ENCODE measurements at places on chromosomes 2 and 18.

DNA sequence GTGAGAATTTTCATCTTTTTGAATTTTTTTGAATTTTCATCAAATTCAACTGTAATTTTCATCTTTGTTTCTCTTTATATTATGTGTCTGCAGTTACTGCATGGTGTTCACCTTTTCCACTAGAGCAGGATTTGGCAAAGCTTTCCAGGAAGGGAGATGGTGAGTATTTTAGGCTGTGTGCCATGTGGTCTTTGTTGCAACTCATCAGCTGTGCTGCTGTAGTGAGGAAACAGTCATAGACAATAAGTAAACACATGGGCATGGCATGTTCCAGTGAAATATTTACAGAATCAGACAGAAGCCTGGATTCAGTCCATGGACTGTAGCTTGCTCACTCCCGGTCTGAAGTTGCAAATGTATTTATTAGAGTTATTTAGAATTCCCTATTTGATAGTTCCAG, 120.4 kb downstream of the DCDC2C start:
- DNase-seq, result no peak

GRCh38 chr2:10900216-10901109, 11.3 kb upstream of the KCNF1 start:
- DNase-seq, result no peak

DNA sequence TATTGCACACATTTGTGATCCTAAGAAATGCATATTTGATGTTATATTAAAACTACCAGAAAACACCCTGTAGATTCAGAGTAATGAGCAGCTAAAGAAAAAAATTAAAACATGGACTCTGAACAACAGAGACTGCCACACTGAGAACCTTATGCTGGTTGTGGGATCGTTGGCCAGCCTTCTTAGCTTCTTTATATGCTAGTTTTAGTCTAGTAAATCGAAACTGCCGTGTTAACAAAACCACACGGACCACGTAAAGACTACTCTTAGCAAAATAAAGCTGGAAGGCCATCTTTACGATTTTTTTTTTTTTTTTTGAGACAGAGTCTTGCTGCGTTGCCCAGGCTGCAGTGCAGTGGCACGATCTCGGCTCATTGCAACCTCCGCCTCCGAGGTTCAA, 22.8 kb downstream of the PER2 start:
- DNase-seq, result no peak

DNA sequence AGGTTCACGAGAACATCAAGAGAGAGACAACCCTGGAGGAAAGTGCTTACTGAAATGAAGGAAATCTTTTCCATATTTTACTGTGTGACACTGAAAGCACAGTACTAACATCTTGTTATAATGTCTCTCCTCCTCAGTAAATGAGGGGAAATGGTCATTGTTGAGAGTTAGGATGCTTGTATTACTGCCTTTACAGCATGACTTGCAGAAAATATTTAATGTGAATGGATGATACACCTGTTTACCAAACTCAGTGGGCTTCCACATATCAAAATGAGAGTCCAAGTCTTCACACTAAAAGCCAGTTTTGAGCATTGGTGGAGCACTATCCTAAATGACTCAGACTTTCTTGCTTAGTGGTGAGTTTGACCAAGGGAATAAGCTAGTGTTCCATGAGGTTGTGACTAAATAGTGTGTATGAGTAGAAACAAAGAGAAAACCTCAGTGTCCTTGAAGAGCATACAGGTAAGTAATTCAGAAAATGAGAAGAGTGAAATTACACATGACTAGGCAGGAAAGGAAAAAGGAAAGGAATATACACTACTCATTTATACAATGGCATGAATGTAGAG, 930.7 kb upstream of the CELF4 start:
- no peak for DNase-seq

DNA sequence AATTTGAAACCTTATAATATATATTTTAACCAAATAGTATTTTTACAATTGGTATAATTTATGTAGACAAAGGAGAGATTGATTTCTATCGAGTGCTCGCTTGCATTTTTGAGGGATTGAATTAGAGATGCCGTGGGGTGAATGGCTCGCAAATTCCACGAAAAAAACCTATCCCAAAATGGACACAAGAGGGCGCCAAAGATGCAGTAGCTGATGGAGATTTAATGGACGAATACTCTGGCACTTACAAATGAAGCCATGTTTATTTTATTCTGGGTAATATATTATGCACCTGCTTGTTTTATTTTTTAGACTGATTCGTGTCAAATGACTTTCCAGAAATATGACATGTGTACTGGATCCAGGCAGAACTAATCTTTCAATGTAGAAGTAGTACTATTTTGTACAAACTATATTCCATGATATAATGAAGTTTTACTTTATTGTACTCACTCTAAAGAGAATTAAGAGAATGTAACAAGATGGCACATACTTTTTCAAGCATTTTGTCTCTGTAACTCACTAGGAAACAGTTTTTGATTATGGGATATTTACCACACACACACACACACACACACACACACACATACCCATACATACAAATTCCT, 505.4 kb downstream of the PLCL1 start:
- no peak for DNase-seq

- DNase-seq, result no peak
These were observed 3.8 kb downstream of the TCF4 start for GRCh38 chr18:55584201-55584600.

DNA sequence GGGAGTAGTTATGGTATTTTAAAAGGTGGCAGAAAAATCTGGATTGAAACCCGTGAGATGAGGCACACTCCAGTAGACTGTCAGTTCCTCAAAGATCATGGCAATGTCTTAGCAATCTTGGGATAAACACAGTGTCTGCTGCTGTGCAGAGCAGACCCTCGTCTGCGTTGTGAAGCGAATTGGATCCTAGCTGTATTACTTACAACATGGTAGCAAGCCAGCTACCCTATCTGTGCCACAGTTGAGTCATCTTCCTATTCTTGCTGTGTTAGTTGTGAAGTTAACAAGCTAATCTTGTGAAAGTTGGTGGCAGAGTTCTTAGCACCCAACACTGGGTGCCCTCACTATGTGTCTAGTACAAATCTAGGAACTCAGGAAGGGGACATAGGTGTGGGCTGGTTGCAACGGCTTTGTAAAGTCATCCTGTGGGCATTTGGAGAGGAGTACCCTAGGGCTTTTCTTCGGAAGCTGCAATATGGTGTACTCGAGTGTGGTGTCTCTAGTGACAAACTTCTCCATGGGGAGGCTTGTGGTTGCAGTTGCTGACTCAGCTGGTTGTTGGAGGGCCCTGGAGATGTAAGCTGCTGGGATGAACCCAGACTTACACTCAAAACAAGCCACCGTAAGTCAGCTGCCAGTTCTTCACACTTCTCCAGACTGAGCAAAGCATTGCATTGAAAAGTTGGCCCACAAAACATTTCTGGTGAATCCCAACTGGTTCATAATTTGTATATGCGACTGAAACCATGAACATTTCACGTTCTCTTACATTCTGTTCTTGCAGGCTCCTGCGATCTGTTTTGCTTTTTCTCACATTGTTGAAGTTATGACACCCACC, 61.5 kb downstream of the ADCYAP1 start:
- DNase-seq, result no peak

DNA sequence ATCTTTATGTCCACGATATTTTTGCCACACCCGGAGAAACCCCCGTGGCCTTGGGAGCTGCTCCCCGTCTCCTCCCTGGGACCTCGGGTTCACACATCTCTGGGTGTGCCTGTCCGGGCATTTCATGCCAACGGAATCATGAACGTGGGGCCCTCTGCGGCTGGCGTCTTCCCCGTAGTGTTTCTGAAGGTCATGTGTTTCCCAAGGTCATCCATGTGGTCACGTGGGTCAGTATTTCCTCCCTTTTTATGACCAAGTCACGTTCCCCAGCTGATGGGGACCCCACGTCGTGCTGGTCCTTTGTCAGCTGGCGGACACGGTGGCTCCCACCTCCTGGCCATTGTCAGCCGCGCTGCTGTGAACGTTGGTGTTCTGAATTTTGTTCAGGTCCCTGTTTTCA, 135.7 kb downstream of the NFATC1 start:
- DNase-seq, result no peak

DNA sequence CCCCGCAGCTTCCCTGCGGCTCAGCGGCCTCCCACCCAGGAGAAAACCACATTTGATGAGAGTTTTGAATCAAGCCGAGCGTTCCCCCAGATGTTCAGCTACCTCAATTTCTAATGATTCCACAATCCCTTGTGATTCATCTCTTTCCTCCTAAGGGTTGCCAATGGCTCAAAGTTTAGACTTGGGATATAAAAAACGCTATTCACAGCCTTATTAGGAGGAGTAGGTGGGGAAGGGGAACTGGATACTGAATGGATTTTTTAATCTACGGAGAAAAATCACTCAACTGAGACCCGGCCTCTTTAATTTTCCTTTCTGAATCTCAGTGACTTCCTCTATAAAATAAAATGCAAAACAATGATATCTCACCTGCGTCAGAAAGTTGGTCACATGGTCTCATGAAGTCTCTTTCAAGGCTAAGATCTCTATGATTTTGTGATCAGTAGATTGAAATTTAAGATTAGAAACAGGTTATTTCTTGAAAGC, 192.6 kb upstream of the TCF4 start:
- no peak for DNase-seq

DNA sequence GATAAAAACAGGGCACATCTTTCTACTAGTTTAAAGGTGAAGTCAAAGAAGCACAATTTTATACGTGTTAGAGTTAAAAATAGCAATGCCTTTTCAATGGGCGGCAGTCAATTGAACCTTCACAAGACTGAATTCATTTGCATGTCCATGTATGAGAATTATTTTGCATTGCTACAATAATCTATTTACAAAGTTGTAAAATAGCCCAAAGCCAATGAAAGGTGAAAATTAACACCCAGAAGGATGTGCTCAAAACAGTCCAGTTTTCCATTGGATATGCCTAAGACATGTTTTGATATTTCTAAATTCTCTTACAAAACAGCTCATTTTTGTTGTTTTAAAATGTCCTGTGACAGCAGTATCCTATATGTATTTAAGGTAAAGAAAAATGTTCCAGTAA, 425.1 kb upstream of the SYT4 start:
- no peak for DNase-seq

GRCh38 chr2:212022966-212023365, 515.6 kb downstream of the ERBB4 start:
- DNase-seq, result no peak

DNA sequence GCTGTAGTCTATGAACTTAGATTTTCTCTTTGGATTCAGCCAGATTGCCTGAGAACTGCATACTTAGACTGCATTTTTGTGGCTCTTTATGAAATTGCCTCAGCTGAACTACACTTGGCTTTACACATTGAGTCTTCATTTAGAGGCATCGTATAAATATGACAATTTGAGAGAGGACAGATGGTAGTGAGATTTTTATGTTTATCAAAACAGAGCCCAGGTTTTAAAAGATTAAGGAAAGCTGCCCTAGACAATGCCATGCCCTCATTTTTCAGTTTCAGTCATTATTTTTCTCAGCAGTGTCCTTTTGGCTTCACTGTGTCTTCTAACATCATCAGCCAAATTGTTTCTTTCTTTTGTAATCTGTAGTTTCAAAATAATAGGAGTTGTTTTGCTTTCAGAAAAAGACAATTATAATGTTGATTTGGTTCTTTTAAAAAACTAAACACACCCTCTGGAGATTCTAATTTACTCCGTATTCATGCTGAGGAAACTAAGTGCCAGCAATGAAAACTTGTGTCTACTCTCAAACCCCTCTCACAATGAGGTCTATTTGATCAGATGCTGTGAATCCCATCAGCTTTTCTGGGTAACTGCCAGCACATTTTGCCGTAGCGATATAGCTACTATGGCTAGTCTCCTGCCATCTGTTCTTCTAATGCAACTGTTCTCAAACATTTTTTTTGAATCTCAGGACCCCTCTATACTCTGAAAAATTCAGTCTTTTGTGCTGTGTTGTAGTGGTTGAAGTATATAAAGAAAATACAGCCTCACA, 46.2 kb downstream of the TWSG1 start:
- no peak for DNase-seq

- DNase-seq, result no peak
These were observed 24.6 kb upstream of the FZD7 start for GRCh38 chr2:202009019-202009481.

GRCh38 chr2:200247494-200247893, 59.0 kb upstream of the SPATS2L start:
- no peak for DNase-seq

DNA sequence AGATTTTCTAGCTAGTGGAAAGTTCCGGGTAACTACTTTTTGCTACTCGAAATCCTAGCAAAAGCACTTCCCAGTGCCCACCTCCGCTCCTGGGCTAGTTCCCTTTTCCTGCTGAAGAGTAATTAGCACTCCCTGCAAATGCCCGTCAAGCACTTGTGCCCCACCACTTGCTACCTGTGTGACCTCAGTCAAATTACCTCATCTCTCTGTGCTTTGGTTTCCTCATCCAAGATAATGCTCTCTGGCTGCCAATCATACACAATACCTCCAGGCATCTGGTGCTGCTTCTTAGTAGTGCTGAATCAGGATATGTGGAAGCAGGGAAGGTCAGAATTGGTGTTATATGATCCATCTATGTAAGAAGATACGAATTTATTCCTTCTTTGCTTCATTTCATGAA, 102.1 kb upstream of the CDCA7 start:
- no peak for DNase-seq

GRCh38 chr2:121570667-121571055, 40.0 kb downstream of the RNU4ATAC start:
- DNase-seq, result no peak

GRCh38 chr2:207254591-207255464, 89.1 kb upstream of the KLF7 start:
- DNase-seq, result no peak

DNA sequence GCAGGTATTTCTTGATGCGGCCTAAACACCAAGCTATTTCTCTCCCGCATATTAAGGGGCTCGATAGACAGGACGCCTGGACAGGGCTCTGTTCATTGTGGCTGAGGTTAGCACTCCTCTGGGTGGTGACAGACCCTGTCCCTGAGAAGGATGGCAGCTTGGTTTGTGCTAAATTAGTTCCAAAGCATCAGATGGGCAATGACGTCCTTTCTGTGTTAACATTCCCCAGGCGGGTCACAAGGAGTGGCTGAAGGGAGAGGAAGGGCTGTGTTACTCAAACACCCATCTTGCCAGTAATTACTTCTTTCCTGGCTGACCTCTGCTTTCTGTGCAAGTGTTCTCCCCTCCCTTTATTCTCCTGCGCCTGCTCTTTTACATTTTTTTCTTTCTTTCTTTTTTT, 75.0 kb downstream of the TMEM247 start:
- DNase-seq, result no peak

GRCh38 chr2:133642791-133643191, 74.5 kb upstream of the NCKAP5 start:
- no peak for DNase-seq

- no peak for DNase-seq
These were observed 4.3 kb upstream of the INO80C start for GRCh38 chr18:35502052-35502451.

All from stimulated activated CD4-positive, alpha-beta T cell treated with anti-CD3 and anti-CD28 coated beads, Interleukin-1b, Interleukin-23, amount 100 ng/mL, for 1 hour (primary cell).